ENCODE measurements at places on chromosomes 16 and 17. TPM values are rescaled to one million over a fixed set of nuclear protein-coding genes. Genes with fewer than 3 reads are reported as not detected.

DNA sequence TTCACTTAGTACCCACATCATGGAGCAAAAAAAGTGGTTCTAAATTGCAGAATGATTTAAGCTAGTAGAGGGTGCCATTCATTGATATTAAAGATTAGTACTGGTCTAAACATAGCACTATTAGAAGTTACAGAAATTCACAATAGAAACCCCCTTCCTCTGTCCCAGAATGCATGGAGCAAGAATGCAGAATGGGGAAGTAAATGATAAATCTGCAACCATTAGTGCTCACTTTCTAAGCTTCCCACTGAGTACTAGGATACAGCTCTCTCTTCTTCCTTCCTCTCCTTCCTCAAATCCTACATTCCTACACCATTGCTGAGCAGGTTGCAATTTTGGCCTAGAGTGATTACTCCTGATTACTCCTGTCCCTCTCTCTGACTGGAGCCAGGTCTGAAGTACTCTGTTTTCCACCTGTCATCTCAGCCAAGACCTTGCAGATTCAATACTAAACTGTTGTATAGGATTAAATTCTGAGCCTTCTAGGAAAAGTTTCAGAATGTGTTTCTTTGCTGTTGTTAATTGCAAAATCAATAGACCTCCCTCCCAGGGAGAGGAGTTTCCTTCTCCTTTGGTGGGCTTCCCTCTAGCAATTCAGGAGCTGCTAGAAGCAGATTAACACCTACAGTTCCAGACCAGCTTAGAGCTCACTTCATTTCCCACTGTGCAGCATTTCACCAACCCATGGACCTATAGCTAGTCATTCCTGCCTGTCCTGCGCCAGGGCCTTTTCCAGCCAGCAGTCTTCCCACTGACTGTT, 165.5 kb upstream of the TBX2 start:
- DNase-seq: peak; percentile 25

DNA sequence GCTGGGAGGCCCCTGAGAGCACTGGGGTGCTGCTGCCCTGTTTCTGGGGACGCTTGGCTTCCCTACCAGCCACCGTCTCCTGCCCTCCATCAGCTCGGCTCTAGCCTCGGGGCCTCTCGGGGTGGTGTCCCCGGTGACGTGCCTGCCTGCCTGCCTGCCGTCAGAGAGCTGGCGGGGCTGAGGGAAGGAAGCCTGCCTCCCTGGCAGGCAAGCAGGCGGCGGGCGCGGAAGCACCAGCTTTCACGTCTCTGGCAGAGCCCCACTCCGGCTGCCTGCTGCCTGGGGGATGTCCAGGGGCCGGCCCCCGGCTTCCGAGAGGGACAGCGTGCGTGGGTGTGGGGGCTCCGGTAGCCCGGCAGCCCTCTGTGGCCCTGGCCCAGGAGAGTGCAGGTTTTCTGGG, 9.3 kb downstream of the CENPX start:
- DNase-seq: no peak

- DNase-seq: no peak
Measured at GRCh38 chr17:21166595-21167210, 39.9 kb downstream of the DHRS7B start.

DNA sequence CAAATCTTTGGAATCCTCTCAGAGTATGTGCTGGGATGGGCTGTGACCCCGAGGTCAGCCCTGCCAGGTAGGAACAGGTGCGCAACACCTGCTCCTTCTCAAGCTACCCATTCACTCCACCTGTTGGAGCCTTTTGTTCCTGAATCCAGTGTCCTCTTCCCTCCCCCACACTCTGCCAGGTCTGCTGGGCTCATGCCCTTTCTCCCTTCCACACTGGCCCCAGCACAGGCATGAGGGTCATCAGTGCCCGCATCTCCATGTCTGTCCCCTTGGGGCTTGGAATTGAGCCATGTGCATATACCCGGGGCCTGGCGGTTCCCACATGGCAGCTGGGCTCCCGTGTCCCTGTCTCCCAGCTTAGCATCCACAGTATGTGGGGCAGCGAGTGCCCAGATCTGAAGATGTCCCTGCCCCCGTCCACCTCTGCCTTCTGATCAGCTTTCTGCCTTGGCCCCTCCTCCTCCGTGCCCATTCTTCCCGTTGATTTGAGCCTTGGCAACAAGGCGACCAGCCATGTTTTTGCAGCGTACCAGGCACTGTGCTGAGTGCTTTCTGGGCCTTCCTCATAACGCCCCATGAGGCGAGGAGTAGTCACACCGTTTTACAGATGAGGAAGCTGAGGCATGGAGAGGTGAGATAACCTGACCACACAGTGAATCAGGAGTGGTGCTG, 102.2 kb downstream of the RAP1GAP2 start:
- DNase-seq: no peak

TBX21 gene
- total RNA-seq: not detected

DNA sequence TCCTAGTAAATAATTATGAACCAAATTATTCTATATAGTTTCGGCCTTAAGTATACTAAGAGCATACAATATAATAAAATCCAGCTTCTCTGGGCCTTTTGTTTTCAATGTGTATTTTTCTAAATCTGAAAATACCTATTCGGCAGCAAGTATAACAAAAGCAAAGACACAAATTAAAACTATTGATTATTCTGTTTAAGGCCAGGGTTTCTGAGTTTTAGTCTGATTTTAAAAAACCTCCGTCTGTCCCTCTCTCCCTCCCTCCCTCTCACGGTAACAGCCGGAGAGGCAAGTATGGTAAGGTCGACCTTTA, 1.5 kb downstream of the TOB1 start:
- peak; percentile 40 for DNase-seq

CCL7 gene
- total RNA-seq: not detected

DNA sequence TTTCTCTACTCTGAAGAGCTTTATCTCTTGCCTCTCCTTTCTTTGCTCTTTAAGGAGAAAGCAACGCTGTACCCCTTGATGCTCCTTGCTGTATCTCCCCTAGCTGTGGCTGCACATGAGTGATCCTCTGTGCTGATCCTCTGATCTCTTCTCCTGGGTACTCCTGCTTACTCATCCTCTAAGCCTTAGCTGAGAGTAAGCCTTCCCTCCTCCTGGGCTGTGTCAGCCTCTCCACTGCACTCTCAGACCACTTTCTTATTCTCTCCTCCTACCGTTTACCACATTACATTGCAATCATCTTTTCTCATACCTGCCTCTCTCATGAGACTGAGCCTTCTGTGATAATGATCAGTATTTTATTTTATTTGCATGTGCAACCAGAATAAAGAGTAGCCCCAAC, 25.1 kb downstream of the SOX9 start:
- no peak for DNase-seq

DNA sequence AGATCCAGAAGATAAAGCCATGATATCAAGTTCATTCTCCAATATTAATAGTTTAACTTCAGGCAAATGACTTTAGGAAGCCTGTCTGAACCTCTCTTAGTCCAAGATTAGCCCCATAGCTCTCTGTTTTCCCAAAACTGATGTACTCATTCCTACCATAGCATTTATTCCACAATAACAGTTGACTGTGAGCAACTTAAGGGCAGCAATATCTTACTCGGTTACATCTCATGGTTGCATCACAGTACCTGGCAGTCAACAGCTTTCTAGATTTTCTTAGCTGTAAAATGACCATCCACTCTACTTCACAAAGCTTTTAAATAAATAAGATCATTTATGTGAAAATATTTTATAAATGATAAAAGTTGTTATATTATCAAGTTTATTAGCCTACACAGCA, 58.2 kb upstream of the STAC2 start:
- no peak for DNase-seq

- no peak for DNase-seq
Measured at GRCh38 chr17:63929860-63930766, 2.0 kb downstream of the CD79B start.

GRCh38 chr16:8736123-8736668, 61.2 kb downstream of the TMEM186 start:
- no peak for DNase-seq

GRCh38 chr17:35889241-35889640, 9.1 kb upstream of the CCL5 start:
- no peak for DNase-seq

DNA sequence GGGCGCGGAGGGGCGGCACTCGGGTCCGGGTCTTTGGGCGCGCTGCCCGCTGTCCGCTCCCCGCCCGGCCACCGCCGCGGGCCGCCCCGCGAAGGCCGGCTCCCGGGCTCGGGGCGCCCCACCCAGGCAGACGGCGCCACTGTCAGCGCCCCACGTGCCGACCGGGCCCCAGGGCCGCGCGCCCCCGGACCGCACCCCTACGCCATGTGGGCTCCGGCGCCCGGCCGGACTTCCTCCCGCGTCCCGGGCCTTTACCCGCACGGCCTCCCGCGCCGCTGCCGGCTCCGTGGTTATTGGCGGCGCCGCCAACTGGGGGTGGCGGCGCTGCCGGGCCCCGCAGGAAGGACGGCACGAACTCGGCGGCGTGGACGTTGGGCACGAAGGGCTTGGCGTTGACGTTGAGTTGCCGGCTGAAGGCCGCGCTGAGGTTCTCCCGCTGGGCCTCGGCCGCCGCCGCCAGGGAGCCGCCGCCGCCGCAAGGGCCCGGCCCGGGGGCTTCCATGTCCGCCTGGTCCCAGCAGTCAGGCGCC, 577 bp downstream of the GSPT1 start:
- DNase-seq: peak; percentile 63

COPZ2 gene
- total RNA-seq: 0.30 TPM

- DNase-seq: no peak
Measured at GRCh38 chr17:76670718-76671122, 27.2 kb upstream of the ST6GALNAC1 start.

DNA sequence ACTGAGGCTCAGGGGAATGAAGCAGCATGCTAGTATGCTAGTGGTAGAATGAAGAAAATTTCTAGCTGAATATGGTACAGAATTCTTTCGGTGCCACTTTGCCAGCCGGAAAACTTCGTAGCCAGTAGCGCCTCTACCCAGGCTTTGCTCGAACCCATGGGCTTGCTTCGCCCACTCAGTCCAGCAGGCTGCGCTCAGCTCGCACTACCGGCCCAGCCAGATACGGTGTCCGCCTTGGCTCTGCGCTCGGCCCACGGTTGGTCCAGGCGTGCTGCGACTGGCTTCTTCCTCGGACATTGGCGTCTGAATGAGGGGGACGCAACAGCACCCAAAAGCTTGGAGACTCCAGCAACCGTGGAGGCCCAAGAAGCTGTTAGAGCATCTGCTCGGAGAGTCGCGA, 372.5 kb upstream of the CDH8 start:
- peak; percentile 74 for DNase-seq

STAT5A gene
- 10.0 TPM for total RNA-seq
